ENCODE measurements at places on chromosomes 2 and 18.

DNA sequence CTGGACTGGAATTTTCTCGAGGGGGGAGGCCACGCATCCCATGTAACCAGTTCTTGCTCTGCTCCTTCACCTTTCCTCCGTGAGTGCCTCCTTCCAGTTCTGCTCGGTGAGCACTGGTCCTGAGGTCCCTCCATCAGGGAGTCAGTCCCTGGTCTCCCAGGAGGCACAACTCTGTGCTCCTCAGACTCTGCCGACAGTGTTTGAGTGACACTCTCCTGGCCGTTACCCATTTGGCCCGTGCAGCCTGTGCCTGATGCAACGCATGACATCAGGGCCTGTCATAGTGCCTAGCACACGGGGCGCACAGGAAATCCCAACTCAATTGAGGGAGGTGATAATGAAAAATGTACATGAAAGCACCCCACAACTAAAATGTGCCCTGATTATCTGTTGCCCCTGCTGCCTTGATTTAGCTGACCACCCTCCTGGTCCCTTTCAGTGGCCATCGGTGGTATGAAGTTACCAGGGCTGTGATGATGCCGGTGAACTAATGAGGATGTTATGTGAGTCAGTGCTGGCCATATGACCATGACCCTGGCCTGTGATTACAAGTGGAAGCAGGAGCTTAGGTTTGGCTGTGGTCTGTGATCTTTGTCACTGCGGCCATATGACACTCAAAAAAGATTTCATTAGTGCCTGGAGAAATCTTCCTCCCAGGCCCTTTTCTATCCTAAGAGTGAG, 144.6 kb downstream of the TDRD15 start:
- DNase-seq: no peak

- no peak for DNase-seq
Measured at GRCh38 chr2:197268786-197269584, 41.6 kb downstream of the ANKRD44 start.

GRCh38 chr2:158184556-158185343, 83.1 kb downstream of the UPP2 start:
- no peak for DNase-seq

- DNase-seq: no peak
Measured at GRCh38 chr2:225895126-225895525, 495.6 kb downstream of the NYAP2 start.

DNA sequence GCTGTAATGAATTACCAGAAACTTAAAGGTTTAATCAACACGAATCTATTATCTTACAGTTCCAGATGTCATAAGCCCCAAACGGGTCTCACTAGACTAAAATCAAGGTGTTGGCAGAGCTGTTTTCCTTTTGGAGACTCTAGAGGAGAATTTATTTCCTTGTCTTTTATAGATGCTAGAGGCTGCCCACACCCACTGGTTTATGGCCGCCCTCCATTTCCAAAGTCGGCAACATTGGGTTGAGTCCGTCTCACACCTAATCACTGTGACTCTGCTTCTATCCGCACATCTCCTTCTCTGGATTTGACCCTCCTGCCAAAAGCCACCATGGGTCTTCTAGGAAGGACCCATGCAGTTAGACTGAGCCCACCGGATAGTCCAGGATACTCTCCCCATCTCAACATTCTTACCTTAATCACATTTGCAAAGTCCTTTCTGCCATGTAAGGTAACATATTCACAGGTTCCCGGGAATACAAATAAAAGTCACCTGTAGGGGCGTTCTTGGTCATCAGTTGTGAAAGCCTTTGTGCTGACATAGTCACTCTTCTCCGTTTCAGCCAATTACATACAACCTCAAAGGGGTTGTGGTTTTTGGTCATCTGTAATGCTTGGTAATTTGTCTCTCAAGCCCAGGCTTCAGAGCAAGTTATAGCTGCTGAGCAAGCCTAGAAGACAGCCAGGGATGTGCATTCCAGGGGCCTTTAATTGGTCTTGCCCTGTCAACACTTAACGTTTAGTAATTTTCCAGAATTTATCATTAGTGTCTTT, 179.4 kb downstream of the ANTXR1 start:
- DNase-seq: no peak

- DNase-seq: no peak
Measured at GRCh38 chr2:37529830-37530415, 141.5 kb downstream of the CDC42EP3 start.

DNA sequence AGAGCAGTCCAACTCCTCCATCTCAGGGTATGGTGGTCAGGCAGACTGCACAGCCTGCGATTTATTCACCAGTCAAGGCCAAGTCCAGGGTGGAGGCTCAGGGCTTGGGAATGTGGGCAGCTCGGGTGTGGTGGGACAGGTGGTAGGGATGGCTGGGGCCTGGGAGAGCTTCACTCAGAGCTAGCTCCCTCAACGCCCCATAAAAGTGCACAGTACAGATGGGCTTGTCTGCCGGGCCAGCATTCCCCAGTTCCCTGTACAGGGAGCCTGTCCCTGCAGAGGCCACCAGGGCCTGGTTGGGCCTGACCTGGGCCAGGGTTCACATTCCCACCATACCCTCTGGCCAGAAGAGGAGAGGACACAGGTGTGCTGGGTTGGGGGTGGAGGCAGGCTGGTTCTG, 49.2 kb upstream of the OTOS start:
- DNase-seq: no peak

- peak; percentile 60 for DNase-seq
Measured at GRCh38 chr2:15142069-15142689, 419.0 kb downstream of the NBAS start.
